ENCODE measurements at places on chromosomes 12 and 14.

- DNase-seq: no peak
Measured at GRCh38 chr14:76675046-76675445, 86.2 kb upstream of the VASH1 start.

GRCh38 chr12:15788233-15789219, 662 bp downstream of the EPS8 start:
- peak; percentile 50 for DNase-seq

DNA sequence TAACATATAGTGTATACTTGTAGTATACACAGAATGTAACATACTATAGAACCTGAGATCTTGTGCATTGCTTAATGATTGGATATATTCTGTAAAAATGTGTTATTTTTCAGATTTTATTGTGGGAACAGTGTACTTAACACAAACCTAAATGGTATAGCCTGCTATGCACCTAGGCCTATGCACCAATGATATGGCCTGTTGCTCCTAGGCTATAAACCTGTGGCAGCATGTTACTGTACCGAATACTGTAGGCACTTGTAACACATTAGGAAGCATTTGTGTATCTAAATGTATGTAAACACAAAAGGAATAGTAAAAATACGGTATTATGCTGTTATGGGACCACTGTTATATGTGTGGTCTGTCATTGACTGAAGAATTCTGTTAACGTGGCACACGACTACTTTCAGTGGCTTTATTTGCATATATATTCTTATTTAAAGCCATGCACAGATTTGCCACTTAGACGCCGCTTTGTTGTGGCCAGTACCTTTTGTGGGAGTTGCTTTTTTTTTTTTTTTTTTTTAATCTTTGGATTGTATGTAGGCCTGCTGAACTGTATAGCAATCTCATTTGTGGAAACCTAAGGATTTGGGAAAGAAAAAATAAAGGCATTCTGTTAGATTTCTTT, 7.4 kb downstream of the PAPOLA start:
- no peak for DNase-seq

DNA sequence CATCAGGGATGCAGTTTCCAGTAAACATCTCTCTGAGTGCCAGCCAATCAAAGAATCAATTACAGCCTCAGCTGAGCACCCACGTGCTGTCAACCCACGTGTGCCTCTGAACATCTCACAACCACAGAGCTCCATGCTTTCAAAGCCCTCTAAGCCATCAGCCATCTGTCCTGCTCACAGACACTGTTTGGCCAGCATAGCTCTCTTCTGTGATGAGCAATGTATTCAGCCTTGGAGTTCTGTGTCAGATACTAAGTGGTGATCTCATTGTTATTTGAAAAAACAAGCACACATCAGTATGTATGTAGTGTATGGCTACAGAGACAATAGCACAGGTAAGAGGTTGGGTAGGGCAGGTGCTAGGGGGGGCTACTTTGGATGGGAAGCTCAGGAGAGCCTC, 94.3 kb downstream of the RGS6 start:
- DNase-seq: no peak

DNA sequence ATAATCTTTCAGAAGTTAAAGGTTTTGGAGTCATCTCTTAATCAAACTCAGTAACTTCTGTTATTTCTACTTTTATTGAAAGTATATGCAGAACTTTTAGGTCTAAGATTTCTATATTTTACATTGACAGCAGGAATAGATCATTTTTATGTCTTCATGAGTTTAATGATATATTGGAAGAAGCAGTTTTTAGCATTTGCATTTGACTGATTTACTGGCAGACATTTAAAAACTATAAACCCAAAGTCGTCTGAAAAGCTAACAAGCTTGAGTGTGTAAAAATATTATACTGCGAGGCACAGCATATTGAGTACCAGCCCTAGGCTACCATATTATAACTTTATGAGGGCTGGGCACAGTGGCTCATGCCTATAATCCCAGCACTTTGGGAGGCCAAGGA, 214.0 kb upstream of the GARIN2 start:
- DNase-seq: no peak

GRCh38 chr12:62158461-62159360, 101.5 kb upstream of the USP15 start:
- no peak for DNase-seq

DNA sequence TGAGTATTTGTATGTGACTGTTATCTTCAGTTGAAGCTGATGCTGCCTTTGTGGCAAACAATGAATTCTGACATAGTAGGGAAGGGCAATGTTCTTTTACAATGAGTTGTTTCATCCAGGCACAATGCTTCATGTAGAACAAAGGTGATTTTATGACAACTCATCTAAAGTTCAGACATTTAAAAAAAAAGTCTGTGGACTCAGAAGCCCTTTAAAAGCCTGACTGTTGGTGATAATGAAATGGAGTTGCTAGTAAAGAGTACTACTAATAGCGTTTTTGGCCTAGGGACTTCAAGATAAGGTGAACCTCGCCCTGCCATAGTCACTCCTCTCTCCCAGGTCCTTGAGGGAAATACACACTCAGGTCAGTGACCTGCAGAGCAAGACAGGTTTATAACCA, 105.1 kb downstream of the AKAP6 start:
- DNase-seq: no peak

DNA sequence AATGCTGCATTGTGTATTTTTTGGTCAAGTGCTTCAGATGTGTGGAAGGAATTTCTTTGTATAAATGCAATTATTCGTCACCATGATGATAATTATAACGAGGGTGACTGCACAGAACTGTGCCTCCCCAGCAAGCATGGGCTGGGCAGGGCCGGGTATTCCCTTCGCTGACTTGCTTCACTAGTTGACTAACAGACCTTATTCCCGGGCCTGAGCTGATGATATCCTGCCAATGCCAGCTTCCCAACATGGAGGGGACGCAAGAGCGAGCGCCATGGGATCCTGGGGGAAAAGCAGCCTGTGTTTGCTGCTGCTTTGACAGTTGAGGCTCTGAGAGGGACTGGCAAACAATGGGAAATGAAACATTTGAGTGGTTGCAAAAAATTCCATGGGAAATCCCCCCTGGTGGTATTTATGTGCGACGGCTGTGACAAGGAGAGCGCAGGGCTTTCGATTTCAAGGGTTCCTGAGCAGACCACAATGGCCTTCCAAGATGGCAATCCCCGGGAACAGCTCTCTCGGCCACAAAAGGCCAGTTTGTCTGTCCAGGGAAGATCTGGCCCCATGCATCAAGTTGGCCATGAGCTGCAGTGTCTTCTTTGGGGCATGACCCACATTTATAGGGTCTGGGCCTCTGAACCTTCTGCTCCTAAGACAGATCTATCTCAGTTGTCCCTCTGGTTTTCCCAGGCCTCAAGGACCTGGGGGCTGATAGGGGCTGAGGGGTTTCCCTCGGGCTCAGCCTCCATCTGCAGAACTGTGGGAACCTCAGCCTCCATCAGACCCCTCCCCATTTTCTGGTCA, 21.9 kb upstream of the MAP1LC3B2 start:
- DNase-seq: no peak

GRCh38 chr14:104344818-104345620, 206.6 kb downstream of the KIF26A start:
- DNase-seq: no peak

DNA sequence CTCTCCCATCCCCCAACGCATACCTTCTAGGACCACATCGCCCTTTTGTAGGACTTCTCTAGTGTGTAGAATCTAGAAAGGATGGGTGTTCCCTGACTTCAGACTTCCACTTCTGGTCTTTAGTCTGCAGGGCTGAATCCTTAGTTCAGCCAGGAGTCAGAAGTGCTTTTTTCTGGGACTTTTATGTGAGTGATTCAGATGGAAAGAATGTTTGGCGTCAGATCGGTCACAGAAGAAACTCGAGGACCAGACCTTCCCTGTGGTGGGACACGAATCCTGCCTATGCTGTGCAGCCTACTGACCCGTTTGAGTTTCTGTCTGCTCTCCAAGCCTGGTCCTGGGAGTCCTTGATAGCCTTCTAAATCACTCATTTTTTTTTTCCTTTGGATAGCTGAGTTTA, 165.4 kb upstream of the SSTR1 start:
- no peak for DNase-seq

DNA sequence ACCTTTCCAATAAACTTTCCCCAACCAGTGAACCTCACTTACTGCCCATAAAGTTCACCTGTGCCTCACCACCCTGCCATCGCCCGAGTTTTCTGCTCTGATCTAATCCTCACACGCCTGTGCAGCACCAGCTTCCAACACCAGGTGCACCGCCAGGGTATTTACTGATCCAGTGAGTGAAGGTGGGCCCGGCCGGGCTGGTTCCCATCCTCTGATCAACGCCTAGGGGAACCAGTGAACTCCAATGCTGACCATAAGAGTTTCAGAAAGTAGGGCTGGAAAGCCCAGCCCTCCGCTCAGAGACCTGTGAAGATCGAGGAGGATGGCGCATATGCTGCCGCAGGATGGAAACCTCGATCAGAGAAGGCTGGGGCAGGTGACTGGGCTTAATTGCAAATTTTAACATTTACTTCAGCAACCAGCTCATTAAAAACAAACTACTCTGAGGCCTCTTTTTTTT, 685 bp upstream of the MYL6B start:
- peak; percentile 47 for DNase-seq

DNA sequence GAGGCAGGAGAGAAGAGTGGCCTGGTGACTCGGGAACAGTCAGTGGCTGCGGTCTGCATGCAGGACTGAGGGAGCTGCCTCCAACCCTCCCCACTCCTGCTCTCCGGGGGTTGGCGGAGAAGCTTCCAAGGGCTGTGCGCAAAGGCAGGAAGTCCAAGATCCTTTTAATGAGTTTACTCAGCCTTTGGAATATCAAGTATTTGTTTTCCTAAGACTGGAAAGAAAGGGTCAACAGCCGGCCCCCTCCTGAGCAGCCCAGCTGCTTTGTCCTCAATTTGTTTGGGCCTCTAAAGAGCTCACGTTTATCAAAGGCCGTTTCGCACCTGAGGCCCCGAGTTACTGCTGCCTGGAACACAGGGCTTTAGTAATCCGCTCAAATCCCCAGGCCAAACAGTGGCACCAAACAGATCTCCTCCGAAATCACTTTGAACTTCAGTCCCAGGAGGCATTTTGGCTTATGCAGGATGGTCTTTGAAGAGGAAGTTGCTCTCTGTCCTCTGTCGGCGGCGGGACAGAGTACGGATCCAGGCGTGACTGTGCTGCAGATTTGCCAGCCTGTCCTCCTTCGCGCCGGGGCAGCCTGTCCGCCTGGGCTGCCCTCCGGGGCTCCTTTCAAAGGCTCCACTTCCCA, 117.2 kb upstream of the FZD10 start:
- no peak for DNase-seq

GRCh38 chr14:65193916-65194590, 91.7 kb upstream of the MAX start:
- no peak for DNase-seq

- no peak for DNase-seq
Measured at GRCh38 chr14:105745433-105746123, 219.2 kb downstream of the TMEM121 start.

DNA sequence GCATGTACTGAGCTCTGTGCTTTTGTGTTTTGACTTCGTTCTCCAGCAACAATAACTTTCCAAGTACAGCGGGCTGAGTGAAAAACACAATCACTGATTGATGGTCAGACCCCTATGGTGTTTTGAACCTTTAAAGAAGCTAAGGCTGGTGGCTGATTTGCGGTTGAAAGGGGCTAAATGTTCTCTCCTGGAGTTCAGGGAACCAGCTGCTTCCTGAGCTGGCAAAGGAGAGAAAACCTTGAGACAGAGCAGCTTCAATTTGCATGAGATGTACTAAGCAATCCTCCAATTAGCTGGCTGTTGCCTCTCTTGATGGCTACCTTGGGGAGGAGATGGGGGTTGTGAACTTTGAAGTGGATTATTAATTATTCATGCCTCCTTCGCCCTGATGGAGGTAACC, 546.7 kb upstream of the SEL1L start:
- no peak for DNase-seq

DNA sequence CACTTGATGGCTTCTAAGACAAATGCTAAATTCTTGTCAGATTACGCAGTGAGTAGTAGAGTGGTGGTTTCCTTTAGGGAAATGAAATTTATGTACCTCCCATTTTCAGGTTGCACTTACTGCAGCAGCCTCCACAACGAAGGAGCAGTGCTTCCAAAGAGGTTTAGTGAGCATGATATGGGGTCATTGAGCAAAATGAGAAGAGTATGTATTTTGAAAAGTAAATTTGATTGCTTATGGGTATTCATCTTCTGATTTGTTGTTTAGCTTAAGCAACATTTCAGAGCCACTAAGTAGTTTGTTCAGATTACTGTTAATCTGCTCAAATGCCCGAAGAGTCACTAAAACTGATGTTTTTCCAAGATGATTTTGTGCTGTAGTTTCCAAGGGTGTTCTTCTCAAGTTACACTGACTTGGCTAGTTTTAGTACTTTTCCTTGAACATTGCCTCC, 493.6 kb downstream of the PCNX1 start:
- peak; percentile 71 for DNase-seq

DNA sequence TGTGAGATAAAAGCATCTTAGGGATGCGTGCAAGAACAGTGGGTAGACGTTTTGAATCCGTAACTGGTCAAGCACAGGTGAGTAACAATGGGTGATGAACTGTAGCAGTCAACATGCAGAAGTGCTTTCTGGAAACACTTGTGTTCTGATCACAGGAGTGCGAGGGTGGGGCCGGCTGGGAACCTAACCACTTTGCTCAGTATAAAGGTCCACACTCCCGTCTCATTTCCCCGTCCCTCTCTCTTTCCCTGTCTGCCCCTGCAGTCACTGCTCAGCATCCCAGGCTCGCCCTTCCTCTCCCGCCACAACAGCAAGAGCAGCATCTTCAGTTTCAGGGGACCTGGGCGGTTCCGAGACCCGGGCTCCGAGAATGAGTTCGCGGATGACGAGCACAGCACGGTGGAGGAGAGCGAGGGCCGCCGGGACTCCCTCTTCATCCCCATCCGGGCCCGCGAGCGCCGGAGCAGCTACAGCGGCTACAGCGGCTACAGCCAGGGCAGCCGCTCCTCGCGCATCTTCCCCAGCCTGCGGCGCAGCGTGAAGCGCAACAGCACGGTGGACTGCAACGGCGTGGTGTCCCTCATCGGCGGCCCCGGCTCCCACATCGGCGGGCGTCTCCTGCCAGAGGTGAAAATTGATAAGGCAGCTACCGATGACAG, 127.1 kb downstream of the FIGNL2 start:
- no peak for DNase-seq

GRCh38 chr12:101779626-101780025, 40.4 kb upstream of the SYCP3 start:
- DNase-seq: no peak

DNA sequence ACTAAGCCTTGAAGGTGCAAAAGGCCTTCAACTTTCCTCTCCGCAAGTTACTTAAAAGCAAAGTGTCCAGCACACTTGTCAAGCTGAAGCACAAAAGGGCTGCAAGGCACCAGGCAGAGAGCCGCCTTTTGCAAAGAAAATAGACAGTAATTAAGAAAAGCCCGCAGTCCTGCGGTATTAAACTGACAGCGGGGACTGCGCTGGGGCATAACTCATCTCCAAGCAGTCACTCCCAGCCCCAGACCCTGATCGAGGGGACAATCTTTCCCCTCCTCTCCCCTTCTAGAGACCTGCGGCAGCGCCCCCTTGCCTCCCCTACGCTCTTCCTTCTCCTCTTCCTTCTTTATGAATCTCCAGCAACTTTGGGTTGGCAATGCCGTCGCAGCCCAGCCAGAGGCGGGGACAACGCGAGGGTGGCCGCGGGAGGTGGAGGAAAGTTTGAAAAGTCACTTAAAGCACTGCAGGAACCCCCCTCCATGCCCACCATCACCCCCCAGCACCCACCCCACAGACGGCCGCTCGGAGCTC, 200.9 kb upstream of the CAND1 start:
- no peak for DNase-seq

Measured in bronchial epithelial cell (primary cell).